ENCODE measurements at places on chromosomes 11 and 22.
A peak's percentile ranks its signal among the peaks of the same experiment; 100 is the strongest.

DNA sequence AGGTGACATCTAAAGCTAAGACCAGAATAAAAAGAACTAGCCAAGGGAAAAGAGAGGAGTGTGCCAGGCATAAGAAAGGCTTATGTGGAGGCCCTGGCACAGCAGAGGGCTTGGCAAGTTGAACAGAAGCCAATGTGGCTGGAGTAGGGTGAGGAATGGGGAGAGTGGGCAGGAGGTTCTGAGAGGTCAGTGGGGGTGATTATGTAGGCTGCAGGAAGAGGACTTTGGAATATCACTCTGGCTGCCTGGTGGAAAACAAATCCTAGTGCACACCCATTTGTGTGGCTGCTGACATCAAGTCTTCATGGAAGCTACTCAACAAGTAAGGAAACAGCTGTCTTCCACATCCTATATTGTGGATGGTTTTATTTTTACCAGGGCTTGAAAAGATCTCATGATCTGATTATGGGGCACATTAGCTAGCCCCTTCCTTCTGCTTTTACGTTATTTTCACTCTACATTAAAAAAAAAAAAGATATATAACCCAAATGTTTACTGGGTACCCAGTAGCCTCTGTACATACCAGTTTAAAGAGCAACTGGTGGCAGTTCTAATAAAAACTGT, 3.4 kb downstream of the MRPL16 start:
- DNase-seq: no peak

GRCh38 chr11:7691759-7692350, 14.4 kb downstream of the OVCH2 start:
- DNase-seq: no peak

DNA sequence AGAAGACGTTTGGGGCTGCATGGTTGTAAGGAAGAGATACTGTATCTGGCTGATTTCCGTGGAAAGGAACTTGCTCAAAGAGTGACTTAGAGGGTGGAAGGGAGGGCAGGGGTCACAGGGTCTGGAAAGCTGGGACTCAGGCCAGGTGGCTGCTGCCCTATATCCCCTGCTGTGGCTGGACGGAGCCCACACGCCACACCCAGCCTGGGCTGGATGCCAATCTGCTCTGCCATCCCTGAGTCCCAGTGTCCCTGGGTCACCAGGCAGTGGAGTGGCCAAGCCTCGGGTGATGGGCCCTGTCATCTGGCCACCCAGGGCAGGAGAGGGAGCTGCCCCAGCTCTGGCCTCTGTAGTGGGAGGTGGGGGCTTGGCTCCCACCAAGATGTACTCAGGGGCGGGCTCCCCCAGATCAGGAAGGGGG, 26.5 kb upstream of the KRTAP5-7 start:
- DNase-seq: no peak

DNA sequence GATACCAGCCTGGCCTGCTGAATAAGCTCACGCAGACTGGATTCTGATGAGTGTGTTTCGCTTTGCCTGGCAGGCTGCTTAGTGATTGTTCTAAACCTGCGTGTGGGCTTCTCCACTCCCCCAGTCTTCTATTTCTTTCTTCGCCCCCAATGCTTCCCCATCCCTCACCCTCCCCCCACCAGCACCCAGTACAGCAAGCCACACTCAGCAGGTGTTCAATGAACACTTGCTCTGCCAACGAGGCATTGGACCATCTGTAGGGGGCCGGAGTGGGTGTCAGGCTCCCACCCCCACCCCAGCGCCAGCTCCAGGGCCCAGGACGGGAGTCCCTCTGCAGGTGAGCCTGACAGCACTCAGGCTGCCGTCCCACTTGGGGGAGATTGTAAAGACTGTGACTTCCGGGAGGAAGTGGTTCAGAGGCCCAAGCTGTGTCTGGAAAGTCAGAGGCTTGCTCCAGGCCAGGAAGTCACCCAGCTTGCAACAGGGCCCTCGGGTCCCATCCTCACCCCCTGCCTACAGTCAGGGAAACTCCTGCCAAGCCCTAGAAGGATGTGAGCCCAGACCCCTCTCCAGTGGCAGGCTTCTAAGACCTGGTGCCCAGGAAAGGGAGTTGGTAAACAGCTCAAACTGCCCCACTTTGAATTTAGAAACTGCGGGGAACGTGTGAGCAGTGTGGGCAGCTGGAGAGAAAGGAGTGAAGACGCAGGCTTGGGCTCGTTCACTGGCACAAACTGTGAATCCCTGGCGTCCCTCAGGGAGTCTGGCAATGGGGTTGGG, 66.3 kb upstream of the PRDM11 start:
- DNase-seq: no peak

DNA sequence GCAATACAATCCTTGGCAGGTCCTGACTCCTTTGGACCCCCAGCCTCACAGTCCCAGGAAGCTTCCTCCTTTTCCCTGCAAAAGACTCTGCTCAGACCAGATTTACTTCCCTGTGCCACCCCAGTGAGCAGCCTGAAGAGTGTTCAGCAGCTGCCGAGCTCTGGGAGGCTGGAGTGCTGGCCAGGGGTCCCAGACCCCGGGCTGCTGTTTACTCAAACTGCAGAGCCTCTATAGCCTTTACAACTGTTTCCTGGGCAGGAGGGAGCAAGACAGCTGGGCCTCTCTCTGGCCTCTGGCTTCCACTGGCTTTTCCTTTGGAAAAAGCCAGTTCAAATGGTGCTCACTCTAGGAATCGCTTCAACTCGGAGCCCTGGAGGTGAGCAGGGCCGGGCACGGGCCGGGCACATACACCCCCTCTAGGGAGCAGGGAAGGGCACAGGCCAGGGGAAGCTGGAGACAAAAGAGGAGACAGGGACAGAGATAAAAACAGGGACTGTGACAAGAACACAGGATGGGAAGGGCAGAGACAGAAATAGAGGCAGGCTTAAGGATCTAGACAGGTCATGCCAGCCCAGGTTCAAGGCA, 932 bp downstream of the IRAG1 start:
- no peak for DNase-seq

DNA sequence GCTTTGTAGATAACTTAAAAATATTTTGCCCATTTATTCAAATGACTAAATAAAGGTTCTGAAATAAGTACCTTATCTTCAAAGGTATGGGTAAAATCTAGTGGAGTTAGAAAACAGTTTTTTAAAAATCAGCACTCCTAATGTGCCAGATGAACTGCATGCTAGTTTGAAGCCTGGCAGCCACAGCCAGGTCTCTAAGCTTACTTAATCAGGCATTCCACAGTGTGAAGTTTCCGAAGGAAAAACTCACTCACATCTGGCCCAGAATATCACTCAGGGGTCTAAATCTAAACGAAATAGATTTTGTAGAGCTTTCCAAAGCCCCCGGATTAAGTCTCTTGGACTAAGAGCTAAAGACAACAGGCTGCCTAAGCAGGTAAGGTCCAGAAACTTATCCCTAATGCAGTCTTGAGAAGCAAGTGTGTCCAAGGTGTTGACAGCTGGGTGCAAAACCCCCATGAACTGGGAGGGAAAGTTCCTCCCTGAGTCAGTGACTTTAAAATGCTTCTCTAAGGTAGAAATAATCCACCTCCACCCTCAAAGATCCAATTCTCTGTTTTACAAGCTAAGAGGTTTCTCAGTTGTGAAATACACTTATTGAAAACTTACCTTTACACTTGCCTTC, 157.6 kb downstream of the FCHSD2 start:
- no peak for DNase-seq

DNA sequence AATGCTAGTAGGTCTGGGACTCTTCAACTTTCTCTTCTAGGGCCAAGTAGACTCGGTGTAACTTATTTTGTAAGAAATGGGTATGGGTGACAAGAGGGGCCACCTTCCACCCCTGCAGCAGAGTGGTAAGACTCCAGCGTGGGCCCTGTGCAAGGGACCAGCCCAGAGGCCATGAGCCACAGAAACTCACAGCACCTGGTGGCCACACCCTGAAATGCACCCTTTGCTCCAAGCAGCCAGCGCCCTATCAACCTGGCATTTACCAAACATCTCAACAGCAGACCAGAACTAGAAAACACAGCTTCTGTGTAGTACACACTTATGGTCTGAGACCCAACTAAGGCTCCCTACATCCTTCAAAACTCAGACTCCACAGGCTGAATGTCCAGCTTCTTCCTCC, 5.7 kb downstream of the CDCA5 start:
- DNase-seq: peak; percentile 51

Data from AG08395 (cell line).